ENCODE measurements at places on chromosomes 2 and 18. TPM values are rescaled to one million over a fixed set of nuclear protein-coding genes. Genes with fewer than 3 reads are reported as not detected.

Gene TNFRSF11A
- 1.4 TPM for total RNA-seq

Gene METAP1D
- 14.3 TPM for total RNA-seq

Gene ATG4B
- 32.0 TPM for total RNA-seq

Gene PPP1CB
- total RNA-seq = 278 TPM

Gene TUBB8B
- not detected for total RNA-seq

Gene ZSWIM2
- total RNA-seq = not detected

Gene WDPCP
- total RNA-seq = 47.3 TPM

Gene ASB18
- total RNA-seq = 0.16 TPM

Gene CTAGE1
- not detected for total RNA-seq

- DNase-seq = no peak
Observed at GRCh38 chr2:73931531-73932500, 5.1 kb downstream of the DGUOK start.

DNA sequence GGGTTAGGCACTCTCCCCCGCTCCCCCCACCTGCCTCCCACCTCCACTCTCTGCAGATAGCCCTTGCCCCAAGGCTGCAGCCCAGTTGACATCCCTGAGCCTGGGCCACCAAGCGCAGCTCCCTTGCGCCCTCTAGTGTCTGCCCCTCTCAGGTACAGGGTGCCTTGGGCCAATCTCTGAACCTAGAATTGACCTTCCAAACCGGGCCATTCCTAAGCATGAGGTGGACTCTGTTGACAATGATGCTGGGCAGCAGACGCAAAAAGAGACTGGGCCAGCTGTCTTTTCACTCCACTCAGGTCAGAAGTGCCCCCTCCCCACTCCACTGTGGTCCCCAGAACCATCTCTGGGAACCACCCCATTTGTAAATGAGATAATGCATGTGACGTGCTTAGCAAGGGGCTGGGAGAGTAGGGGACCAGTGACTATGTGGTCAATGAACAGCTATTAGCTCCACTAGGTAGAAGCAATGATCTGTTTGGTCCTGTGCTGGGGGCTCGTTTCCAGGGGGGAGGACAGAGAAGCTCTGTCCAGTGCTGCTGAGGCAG, 43.3 kb upstream of the PLB1 start:
- peak; percentile 54 for DNase-seq

GRCh38 chr2:54770211-54770610, 46.7 kb downstream of the EML6 start:
- DNase-seq = no peak

DNA sequence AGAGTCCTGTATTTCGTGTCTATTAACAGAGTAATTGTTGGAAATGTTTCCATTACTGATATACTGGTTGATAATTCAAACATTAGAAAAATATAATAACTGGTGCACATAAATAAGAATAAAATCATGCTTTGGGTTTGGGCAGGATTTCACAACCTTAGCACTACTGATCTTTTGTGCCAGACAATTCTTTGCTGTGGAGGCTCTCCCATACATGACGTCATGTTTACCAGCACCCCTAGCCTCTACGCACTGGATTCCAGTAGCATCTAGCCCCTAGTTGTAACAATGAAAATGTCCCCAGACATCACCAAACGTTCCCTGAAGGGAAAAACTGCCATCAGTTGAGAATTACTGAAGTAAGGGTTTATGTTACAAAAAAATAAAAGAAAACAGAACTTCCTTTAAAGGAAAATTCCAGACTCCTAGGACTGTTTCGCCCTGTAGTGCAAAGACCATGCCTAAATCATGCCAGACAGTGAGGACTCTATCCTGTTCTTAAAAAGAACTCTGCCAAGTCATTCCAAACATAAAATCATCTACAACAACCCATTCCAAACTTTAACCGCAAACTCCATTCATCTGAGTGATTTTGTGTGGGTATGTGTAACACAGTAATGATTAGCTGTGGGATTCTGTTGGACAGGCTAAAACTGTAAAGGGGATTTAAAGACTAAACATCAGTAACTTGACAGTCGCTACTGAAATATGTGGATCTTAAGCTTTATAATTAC, 313.4 kb upstream of the CCDC68 start:
- no peak for DNase-seq

GRCh38 chr2:219112651-219113338, 47.8 kb downstream of the NHEJ1 start:
- DNase-seq = no peak

- DNase-seq = no peak
Observed at GRCh38 chr2:241003830-241004564, 5.6 kb downstream of the SNED1 start.

DNA sequence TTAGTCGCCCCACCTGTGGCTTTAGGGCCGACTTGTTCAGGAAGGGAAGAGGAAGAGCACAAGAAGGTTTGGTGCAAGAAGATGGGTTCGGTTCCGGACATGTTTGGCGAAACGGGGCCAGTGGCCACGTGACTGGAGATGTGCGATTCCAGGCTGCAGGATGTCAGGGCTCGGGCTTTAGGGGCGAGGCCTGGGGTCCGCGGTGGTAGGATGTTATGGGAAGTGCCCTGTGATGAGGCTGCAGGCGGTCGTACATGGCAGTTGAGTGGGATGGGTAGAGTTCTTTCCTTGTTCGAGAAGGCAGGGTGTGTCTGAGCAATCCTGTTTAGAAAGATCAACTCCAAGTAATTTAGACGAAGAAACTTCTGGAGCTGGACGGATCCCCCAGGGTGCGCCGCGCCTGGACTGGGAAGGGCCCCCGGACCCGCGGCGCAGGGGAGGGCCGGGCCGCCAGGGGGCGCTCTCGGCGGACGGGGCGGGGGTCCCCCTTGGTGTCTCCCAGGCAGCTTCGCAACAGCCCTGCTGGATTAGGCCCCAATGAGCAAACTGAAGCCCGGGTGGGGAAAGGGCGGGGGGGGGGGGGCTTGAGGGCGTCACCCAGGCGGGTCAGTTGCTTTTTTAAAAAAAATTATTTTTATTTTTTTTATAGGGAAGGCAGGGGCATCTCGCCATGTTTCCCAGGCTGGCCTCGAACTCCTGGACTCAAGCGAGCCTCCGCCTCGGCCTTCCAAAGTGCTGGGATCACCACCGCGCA, 17.2 kb upstream of the SDC1 start:
- no peak for DNase-seq

DNA sequence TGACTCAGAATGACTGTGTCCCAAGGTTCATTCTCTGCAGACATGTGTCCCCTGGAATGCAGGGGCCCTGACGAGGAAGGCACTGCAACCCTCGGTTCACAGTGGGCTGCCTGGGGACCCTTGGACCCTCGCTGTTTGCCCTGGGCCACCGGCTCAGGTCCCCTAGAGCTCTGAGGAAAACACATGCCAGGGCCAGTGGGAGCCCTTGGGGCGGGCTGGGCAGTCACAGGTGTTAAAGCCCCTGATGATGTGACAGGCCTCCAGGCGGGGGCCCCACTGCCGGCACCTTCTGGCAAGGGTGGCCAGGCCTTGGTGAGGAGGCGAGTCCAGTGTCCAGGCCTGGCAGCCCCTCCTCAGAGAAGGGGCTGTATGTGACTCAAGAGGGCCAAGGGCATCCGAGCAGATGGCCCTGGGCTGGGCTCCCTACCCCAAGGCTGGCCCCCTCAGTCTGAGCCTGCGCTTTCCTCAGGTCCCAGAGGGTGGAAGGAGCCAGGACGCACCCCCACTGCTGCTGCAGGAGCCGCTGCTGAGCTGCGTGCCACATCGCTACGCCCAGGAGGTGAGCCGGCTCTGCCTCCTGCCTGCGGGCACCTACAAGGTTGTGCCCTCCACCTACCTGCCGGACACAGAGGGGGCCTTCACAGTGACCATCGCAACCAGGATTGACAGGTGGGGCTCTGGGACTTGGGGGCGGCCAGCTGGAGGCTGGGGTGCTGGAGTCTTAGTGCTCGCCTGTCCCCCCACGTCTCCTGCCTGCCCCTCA, 11.1 kb downstream of the CAPN10 start:
- peak; percentile 8 for DNase-seq

DNA sequence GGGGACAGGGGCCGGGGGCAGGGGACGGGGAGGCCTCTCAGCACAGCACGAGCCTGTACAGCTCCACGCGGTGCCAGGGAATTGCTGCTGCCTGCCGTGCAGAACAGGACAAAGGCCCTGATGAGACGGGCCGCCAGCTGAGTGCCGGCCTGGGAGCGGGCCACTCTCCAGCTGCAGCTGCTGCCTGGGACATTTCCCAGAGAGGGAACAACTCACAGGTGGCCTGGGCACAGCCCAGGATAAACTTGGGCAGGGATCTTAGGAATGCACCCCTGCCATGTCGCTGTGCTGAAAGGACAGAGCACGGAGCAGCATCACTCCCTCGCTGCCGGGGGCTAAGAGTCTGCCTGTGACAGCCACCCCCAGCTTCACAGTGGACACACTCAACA, 38.8 kb downstream of the CENPO start:
- peak; percentile 67 for DNase-seq

DNA sequence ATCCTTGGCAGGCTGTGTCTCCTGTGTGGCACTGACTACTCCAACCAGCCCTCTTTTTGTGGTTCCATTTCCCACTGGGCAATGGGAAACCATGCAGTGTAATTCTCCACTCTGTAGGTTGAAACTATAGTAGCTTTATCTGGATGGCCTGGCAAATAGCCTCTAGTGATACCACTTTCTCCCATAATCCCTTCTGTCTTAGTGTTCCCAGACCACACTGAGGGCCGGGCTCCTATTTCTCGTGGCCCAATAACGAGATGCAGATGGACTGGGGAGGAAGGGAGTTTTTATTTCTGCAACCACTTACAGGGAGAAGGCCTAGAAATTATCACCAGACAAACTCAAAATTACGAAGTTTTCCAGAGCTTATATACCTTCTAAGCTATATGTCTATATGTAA, 24.7 kb downstream of the SKA1 start:
- no peak for DNase-seq

DNA sequence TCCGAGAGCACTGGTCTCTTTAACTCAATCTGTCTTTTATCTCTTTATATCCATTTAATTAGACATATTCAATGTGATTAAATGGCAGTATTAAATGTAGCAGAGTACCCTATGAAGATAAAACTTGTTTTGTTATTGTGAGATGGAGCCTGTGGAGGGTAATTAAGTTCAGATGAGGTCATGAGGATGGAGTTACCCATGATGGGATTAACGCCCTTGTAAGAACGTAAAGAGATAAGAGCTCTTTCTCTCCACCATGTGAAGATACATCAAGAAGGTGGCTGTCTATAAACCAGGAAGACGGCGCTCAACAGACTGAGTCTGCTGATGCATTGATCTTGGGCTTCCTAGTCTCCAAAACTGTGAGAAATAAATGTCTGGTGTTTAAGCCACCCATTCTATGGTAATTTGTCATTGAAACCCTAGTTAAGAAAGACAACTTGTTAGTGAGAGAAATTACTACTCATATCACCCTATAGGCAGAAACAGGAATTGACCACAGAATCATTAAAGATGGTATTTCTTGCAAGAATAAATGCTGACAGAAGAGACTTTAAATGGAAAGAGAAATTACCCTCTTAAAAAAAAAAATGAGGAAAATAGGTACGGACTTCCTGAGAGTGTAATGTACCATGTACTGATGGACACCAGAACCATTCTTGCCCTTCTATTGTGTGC, 738.7 kb upstream of the CHAC2 start:
- no peak for DNase-seq

DNA sequence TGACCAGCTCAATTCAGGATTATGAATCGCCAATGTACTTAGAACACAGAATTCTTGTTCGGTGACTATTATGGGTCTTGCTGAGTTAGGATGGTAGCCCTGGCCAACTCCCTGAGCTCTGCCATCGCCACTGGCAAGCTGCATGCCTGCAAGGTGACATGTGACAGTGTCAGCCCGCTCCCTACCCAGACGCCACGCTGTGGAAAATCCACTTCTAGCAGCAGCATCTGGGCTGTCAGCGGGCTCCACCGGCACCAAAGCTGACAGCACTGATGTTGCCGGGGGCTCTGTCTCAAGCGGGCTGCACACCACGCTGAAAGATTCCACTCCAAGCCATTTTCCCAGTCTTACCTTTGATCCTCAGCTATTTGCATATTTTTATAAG, 100.7 kb downstream of the MYT1L start:
- DNase-seq = no peak

- no peak for DNase-seq
Observed at GRCh38 chr2:235146871-235147565, 195.2 kb downstream of the SH3BP4 start.

GRCh38 chr2:112259509-112260294, 4.9 kb upstream of the ZC3H8 start:
- DNase-seq = peak; percentile 79

GRCh38 chr18:30378097-30378496, 664.4 kb downstream of the DSC3 start:
- no peak for DNase-seq

- no peak for DNase-seq
Observed at GRCh38 chr18:14086458-14087231, 45.6 kb downstream of the ZNF519 start.

DNA sequence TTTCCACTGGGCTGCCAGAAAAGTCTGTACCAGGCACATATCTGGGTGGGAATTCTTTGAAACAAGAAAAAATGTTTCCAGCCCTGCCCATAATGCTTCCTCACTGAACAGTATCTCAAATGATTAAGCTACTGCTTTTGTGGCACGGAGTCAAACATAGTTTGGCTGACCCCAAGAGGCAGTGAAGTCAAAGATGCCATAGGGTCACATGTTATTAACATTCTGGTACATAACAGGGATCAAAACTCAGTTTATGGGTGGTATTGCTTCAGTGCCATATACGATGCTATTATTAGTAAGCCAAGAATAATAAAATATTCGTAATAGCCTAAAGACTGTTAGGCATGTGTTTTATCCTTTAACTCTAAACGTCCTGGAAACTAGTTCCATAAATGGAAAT, 112.4 kb downstream of the FEZ2 start:
- DNase-seq = no peak
